Progenitor cell of endocrine pancreas (in vitro differentiated cells): ENCODE measurements at places on chromosomes 4 and X.

GRCh38 chr4:100312615-100313350 is 122.5 kb upstream of the DDIT4L start:
- no peak for DNase-seq

GRCh38 chr4:29319663-29320340 is 1400.4 kb upstream of the PCDH7 start:
- DNase-seq = no peak

GRCh38 chr4:82919386-82919785 is 18.9 kb downstream of the THAP9 start:
- DNase-seq = no peak

DNA sequence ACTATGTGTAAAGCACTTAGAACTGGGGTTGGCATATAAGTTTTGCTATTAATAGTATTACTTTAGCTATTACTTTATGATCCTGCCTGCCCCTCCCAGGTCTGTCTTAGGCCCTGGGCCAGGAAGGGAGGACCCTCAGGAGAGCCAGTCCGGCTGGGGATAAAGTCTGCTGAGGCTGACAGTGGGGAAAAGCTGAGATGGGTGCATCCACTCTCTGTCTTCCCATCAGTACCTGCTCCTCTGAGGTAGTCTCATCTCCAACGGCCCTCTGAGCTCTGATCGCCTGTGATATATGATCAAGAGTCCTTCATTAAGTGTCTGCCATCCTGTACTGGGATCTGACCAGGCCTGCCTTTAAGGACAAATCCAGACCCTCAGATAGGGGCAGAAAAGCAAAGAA is 156.5 kb upstream of the PJA1 start:
- DNase-seq = no peak

- no peak for DNase-seq
Observed at GRCh38 chr4:41693629-41694028, 54.9 kb downstream of the PHOX2B start.

DNA sequence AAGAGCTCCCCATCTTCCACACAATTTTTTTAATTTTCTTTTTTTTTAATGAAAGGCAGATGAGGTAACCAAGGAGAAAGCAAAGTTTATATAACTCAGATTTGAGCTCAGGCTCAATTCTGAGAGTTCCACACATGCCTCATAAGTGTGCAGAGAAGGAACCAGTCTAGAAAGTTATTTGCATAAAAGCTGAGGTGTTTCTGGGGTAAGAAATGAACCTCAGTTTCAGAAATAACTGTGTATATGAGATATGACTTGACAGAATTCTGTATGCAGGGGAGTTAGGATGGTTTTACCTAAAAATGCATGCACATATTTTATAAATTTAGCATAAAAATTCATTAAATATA is 51.3 kb downstream of the DTHD1 start:
- DNase-seq = no peak

DNA sequence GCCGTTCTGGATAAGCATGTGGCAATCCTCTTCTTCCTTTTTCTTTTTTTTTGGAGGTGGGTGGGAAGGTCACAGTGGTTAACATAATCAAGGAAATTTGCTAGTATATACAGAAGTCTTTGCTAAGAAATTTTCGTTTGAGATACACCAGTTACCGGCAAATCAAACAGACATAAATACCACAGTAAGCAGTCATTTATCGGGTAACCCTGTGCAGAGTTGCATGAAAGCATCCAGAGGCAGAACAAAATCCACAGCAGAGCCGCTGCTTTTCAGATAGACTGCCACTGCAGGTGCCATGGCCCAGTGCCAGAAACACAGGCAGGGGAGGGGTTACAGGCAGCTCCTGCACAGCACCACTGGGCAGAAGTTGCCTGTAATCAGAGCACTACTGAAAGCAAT is 179.1 kb upstream of the MAB21L2 start:
- no peak for DNase-seq

DNA sequence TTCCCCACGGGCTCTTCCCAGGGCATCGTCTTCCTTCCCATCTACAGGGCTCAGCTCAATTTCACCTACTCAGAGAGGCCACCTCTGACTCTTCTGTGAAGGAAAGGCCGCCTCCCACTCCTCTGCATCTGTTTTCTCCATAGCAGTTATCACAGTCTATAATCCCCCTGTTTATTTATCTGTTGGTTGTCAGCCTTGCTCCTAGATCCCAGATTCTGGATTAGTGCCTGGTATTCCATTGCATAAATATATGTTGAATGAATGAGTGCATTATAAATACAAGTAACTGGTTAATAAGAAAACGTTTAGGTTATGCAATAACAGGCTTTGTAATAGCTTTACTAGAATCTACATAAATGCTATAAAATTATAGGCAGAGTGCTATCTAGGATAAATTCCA is 52.9 kb downstream of the NSG1 start:
- DNase-seq = no peak

- DNase-seq = no peak
Observed at GRCh38 chrX:1725472-1725871, 110.6 kb downstream of the ASMT start.

DNA sequence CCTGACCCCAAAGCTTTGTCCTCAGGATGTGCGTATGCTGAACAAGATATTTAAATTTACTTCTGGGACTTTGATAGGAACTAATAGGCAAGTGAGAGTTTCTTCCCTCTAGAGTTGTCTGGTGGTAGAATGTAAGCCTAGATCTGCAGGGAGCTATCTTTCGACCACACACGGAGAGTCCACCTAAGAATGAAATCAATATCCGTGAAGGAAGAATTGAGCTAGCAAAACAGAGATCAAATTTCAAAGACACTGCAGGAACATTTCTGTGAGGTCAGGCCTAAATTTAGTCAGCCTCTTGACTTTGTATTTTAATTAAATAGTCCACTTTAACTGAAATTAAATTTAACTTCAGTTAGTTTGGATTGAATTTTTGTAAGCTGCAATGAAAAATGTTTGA is 871.3 kb downstream of the RAB28 start:
- no peak for DNase-seq

DNA sequence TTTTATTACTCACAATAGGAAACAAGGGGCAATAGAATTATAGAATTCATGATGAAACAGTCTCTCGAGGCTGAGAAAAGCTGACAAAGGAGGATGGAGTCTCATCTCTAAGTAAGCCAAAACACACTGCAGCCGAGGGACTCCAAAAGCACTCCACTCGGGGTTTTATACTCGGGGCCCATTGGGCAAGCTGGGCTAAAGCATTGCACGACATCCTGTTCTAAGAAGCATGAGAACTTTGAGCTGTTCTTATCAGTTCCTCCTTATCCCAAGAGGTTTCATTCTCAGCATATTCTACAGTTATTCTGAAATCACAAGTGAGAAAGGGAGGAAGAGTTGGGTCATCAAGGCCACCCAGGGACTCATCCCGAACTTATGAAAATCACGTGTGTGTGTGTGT is 1475.5 kb downstream of the PCDH18 start:
- no peak for DNase-seq

- DNase-seq = no peak
Observed at GRCh38 chr4:125359960-125360634, 45.3 kb downstream of the FAT4 start.
